ENCODE measurements at places on chromosomes 4 and X.

GRCh38 chr4:118762730-118763477 lies 73.0 kb downstream of the SEC24D start:
- DNase-seq, result no peak

GRCh38 chr4:87489678-87490077 lies 39.5 kb downstream of the SPARCL1 start:
- no peak for DNase-seq

GRCh38 chr4:186832906-186833305 lies 109.2 kb upstream of the FAT1 start:
- no peak for DNase-seq

DNA sequence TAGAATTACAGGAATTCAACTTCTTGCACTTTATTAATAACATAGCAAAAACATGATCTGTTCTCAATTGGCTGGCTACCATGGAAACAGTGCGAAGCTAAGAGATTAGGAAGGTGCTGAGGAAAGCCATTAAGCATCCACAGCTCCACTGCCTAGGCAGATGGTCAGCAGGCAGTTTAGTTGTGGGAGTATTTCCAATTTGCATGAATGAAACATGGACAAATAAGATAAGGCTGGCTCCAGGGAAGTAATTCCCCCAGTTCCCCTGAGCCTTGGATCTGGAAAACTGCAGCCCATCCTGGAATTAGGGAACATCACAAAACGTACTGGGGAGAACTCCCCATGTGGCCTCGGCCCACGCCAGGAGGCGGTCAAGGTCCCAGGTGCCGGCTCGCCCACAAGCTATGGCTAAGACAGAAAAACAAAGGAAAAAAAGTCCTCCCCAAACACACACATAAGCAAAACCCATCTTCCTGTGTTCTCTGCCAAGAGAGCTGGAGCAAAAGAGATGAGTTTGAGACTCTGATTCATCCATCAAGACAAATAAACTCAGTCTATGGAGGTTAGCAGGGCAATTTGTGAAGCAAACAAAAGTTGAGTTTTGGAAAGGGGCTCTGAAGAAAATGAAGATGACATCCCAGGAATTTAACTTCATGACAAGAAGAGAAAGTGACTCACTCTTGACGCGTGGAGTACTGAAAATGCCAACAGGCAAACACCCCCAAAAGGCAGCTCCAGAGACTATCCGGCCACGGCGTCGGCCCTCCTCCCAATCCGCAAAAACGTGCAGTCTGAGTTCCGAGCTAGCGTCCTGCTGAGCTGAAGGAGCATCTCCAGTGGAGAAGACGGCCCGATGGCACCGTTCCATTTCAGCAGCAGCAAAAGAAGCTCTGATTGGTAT lies 45.1 kb downstream of the IGFBP7 start:
- no peak for DNase-seq

DNA sequence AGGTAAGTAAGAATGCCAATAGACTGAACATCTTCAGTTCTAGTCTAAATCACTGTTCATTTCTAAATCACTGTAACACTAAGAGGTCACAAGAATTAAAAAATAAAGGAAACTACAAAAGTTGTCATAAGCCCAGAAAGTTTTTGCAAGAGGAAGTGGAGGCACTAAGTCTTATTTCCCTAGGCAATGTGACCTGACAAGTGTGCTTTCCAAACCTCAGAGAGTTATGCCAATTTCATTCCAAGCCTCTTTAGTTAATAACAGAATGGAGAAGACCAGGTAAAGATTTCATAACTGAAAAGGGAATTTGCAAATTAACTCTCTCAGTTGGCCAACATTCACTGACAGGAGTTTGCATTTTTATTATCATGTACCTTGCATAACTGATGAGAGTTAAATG lies 40.5 kb downstream of the BBS12 start:
- DNase-seq, result no peak

Data from activated T-cell treated with anti-CD3 and anti-CD28 coated beads, Interleukin-2, amount 50 U/mL, for 72 hours (primary cell).